ENCODE measurements at places on chromosomes 2 and 18.
A peak's percentile ranks its signal among the peaks of the same experiment; 100 is the strongest.

GRCh38 chr2:172613040-172613439, 57.1 kb downstream of the PDK1 start:
- peak; percentile 15 for DNase-seq

DNA sequence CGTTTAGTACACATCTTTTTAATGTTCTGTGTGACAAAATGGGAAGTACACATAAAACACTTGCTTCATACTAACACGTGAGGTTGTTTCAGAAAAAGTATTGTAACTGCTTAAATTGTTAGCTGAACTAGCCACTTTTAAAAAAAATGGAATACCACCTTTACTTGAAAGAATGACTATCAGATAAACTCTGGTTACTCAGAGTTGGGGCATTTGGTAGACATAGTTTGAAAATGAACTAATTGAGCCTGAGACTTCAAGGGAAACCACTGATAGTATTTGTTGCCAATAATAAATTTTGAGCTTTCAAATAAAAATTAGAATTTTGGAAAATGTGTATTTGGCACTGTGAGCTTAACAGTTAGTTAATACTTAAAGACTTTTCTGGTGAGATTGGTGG, 103.0 kb upstream of the FBXO11 start:
- DNase-seq, result no peak

DNA sequence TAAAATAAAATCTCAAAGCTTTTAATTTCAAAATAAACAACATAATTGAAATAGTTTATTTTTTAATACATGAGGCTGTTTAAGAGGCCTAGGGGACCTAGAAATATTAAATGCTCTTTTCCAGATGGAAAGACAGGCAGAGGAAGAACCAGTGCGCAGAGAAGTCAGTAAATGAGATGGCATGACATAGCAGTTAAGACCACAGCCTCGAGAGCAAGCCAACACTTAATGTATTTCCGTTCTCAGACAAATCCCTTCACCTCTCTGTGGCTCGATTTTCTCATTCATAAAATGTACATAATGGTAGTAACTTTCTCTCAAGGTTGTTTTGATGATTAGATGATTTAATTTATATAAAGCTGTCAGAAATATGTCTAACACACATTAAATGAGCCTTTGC, 405.1 kb upstream of the CWC22 start:
- DNase-seq, result no peak

DNA sequence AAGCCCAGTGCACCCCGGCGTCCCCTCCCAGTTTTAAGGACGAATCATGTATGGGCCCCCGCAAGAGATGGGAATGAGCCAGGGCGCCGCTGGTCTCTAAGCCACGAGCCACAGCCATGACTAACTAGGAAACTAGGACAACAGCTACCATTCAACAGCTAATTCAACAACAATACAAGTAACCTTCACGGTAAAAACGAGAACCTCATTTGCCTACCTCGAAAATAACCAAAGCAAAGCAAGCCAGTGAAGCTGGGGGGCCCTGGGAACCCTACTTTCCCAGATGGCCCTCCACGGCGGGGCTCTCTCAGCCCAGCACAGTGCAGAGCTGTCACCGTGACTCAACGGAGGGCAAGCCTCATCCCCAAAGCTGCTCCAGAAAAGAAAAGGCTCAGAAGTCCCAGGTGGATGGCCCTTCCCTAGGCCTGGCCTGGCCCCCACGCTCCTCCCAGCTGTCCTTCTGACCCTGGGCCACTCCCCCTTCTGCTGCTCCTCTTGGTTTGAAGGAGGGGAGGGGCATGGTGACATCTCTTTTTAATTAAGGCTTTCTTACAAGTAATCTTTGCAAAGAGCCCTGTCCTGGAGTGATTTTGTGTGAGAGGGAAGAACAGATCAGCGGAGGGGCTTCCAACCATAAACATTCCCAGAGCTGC, 126.3 kb downstream of the HDAC4 start:
- peak; percentile 64 for DNase-seq

DNA sequence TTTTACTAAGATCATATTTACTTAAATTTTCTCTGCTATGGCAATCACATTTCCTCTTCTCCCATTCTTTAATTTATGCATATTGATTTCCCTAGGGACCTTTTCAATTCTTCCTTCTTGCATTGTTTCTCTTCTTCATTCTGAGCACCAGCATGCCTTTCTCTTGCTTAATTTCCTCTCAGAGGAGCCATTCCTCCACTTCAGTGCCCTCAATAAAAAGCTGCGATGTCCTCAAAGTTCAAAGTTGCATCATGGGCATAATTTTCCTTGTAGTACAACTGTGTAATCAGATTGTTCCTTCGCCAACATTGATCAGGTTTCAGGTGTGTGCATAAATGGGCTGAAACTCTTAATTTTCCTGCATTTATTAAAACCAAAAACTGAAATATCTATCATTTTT, 21.8 kb upstream of the CD226 start:
- peak; percentile 37 for DNase-seq

GRCh38 chr18:44117821-44118220, 562.9 kb upstream of the SETBP1 start:
- no peak for DNase-seq

Data from fibroblast of the aortic adventitia (primary cell).